ENCODE measurements at places on chromosomes 1 and 21.

DNA sequence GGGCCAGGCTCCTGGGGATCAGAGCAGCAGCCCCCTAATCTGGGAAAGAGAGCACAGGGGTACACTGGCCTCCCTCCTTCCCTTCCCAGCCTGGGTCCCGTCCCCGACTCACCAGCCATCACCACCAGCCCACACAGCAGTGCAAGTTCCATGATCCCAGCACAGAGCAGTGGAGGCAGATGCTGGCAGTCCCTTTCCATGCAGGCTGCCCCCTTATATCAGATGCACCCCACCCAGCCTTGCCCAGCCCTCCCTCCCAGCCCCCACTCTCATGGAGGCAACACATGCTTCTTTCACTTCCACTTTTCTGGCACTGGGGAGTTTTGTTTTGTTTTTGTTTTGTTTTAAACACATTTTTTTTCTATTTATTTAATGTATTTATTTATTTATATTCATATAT, at the start of gene PLA2G2D:
PLA2G2D (minus strand) TSS at position 190 of the 400 bp plus-strand sequence; CDS start at position 152, 38 bp downstream.
- DNase-seq, result no peak

DNA sequence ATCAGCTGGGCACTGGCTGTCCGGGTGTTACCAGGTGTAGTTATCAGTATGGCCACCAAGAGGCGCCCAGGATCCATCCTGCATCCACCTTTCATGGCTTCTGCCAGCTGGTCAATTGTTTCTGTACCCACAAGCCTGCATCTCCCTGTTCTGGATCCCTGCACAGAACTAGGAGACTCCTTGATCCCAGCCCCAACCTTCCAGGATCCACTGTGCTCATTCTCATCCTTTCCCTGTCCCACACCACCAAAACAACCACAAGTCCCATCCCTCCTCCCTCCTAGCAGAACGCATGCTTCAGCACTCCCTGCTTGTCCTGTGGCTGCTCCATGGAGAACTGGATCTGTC, 27.2 kb upstream of the FOXE3 start:
- DNase-seq, result peak; percentile 51

GRCh38 chr1:201260236-201260590, 23.1 kb upstream of the PKP1 start:
- no peak for DNase-seq

DNA sequence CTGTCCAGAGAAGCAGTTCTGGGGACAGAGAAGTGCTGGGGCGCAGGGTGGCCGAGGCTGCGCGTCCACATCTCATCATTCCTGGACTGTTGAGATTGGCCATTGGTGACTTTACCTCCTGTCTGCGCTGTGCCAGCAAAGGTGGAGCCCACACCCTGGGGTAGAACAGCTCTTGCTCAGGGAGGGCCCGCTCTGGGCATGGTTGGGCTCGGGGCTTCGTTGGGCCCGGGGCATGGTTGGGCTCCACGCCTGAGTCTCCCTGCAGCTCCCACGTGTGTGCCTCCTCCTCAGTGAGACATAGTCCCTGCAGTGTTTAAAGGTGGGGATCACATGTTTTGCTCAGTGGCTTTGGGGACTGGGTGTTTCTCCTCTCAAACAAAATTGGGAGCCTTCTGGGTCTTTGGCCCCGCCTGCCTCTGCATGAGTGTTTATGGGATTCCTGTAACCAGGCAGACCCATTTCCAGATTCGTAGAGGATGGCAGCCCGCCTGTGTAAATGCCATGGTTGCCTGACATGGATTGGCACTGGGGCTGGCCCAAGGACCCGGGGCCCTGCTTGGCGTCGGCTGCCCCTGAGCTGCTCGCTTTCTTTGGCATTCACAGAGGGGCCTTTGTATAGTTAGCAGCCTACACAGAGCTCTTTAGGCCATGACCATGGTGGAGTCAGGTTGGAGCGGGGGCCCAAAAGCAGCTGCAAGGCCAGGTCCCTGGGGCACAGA, 104.6 kb downstream of the TLR5 start:
- no peak for DNase-seq

- no peak for DNase-seq
Measured at GRCh38 chr1:243379706-243380105, 123.9 kb downstream of the SDCCAG8 start.

GRCh38 chr1:191595170-191595569, 563.1 kb upstream of the RGS18 start:
- DNase-seq, result no peak

GRCh38 chr21:26171258-26172100, 909 bp upstream of the APP start:
- DNase-seq, result no peak

DNA sequence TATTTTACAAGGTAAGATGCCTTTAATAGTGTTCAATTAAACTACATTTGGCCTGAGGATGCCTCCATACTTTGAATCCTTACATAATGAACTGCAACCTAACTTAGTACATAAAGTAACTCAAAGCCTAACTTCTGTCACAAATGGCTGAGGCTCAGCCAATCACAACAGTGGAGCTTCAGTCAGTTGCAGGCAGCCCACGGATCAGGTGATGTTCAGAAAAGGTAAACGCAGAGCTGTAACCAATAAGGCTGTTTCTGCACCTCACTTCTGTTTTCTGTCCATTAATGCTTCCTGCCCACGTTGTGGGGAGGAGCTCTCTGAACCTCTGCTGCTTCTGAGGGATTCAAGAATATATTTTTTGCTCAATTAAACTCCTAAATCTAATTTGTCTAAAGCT, 94.8 kb upstream of the KIAA0040 start:
- no peak for DNase-seq

DNA sequence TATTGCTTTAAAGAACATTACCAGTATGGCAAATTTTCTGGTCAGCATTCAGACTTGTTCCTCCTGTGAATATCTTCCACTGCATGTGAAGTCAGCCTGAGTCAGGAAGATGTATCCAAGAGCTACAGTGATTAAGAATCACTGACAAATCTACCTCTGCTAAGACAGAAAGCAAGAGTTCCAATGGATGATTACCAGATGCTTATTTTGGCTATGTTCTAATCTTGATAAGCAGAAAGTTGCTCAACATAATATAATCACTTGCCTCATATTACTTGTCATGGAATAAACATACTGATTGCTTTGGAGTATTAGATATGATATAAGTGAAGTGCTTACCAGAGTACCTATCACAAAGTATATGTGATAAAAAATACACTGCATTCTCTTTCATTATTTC, 738.1 kb downstream of the ADGRL2 start:
- DNase-seq, result peak; percentile 47
